ENCODE measurements at places on chromosomes 5 and 9. TPM values are rescaled to one million over a fixed set of nuclear protein-coding genes. Genes with fewer than 3 reads are reported as not detected.

DNA sequence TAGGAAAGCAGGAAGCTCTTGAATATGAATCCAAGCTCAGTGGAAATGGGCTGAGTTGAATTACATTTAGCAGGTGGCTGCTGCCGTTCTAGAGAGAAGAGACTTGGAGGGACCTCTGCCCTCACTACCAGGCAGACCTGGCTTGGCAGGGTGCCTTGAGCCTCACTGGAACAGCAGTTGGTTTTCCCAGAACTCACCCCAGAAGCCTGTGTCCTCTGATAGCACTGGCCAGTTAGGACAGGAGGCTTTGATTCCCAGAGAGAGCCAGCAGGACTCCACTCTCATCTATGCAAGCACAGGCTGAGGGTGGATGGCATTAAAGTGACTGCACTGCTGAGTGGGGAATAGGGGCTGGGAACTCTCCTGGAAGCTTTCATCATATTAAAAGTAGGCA lies 54.8 kb downstream of the PWWP2A start:
- no peaks in the 10 kb centered on the region for H3K4me1 ChIP-seq
- peaks cover 26% of the 10 kb centered on the region for H3K36me3 ChIP-seq
- H3K27me3 ChIP-seq = no peaks in the 10 kb centered on the region
- no peak overlapping the region for H3K27ac ChIP-seq

DNA sequence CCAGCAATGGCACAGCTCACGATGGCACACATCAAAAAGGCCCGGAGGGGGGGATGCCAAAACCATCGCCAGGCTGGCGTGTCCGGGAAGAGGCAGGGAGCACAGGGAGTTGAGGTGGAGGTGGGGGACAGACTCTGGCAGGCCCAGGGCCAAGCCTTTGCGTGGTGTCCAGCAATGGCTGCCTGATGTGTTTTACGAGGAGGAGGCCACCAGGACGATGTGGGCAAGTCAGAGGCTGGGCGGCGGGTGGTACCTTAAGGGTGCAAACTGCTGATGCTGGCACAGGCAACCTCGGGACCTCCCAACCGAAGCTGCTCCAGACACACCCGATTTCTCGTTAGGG lies 4.7 kb downstream of the VAV2 start:
- peaks cover 4% of the 10 kb centered on the region for H3K4me1 ChIP-seq
- H3K36me3 ChIP-seq = no peaks in the 10 kb centered on the region
- no peak for DNase-seq
- no peak overlapping the region for H3K4me3 ChIP-seq

GRCh38 chr9:134863306-134863902 lies 17.2 kb upstream of the FCN2 start:
- no peak overlapping the region for H3K4me3 ChIP-seq
- peaks cover 4% of the 10 kb centered on the region for H3K27me3 ChIP-seq
- peaks cover 4% of the 10 kb centered on the region for H3K4me1 ChIP-seq

DNA sequence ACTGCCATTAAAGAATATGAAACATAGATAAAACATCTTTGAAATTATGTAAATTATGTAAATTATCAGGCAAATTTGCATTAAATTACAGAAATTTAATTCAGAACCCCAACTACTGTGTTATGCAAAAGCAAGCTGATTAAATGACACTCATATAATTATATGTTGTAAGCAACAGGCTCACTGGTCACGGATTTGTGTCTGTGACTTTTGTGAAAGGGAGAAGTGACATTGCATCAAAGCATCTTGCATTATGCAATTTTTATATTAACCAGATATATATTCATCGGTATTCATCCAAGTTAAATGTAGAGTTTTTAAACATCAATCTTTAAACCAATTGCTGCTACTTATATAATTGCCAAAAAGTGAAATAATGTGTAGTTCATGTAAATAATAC lies 13.0 kb upstream of the GLIPR2 start:
- H3K4me1 ChIP-seq = 0 out of 2 replicates have a peak, but pooled peaks cover 3% of the 10 kb centered on the region
- H3K27ac ChIP-seq = no peak overlapping the region
- no peak for DNase-seq
- no peak overlapping the region for H3K4me3 ChIP-seq
- peaks cover 50% of the 10 kb centered on the region for H3K36me3 ChIP-seq
- H3K27me3 ChIP-seq = no peaks in the 10 kb centered on the region

DNA sequence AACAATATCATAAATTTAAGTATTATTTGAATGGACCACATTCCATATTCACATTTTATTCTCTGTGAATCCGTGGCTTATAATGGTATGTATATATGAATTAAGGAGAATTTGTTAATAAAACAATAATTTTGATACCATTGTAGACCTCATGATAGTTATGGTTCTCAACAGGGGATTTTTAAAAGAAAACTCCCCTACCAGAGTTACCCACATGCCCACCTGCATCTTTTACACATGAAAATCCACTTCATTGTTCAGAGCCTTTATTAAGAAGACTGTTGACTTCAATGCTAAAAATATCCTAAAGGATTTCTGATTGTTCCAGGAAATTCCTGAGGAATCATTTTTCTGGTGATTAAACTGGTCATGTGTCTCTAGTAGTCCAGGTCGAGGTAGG lies 557.7 kb upstream of the MEF2C start:
- no peak for DNase-seq
- no peaks in the 10 kb centered on the region for H3K4me1 ChIP-seq
- H3K27me3 ChIP-seq = peaks cover 2% of the 10 kb centered on the region
- H3K4me3 ChIP-seq = no peak overlapping the region
- H3K27ac ChIP-seq = no peak overlapping the region

Gene PCDHA4
- total RNA-seq = under 0.01 TPM
